ENCODE measurements at places on chromosomes 3 and 15.

DNA sequence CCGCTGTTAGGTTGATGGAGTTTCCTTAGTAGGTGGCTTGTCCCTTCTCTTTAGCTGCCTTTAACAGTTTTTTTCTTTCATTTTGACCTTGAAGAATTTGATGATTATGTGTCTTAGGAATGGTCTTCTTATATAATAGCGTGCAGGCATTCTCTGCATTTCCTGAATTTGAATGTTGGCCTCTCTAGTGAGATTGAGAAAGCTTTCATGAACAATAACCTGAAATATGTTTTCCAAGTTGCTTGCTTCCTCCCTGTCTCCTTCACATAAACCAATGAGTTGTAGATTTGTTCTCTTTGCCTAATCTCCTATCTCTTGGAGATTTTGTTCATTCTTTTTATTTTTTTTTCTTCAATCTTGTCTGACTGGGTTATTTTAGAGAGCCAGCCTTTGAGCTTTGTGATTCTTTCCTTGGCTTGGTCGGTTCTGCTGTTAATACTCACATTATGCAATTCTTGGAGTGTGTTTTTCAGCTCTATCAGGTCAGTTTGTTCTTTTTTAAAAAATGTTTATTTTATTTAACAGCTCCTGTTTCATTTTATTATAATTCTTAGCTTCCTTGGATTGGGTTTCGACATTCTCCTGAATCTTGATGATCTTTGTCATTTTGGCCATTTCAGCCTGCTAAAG is 627.9 kb downstream of the SI start:
- no peak for DNase-seq

DNA sequence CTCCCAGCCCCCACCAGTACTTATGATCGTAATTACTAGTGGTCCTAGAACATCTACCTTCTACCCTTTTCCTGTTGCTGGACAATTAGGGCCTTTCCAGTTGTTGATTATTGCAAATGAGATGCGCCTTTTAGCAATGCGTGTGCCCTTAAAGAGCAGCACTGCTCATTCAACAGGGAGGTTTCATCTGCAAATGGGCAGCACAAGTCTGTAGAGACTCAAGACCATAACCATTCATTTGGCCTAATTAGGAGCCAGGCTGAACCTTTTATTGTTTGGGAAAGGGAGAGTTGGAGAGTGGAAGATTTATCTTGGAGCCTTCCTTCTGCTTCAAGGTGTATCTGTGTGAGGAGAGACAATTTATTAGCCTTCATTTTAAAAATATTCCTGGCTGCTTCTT is 42.3 kb downstream of the BOC start:
- DNase-seq = no peak

GRCh38 chr3:170062769-170063168 is 25.0 kb downstream of the GPR160 start:
- DNase-seq = no peak

DNA sequence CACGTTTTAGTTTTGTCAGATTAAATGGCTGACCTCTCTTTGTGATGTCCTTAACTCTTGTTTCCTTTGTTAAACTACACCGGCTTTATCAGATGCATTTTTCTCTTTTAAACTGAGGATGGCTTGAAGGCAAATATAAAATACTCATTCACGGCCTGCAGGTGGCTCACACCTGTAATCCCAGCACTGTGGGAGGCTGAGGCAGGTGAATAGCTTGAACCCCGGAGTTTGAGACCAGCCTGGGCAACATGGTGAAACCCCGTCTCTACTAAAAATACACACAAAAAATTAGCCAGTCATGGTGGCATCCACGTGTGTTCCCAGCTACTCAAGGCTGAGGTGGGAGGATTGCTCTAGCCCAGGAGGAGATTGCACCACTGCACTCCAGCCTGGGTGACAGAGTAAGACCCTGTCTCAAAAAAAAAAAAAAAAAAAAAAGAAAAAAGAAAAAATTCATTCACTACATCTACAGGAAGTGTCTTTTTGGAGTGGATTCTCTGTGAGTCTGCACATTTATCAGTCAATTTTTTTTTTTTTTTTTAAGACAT is 34.7 kb upstream of the SACM1L start:
- no peak for DNase-seq

- no peak for DNase-seq
Measured at GRCh38 chr15:38521316-38521715, 43.3 kb downstream of the RASGRP1 start.

GRCh38 chr15:69820819-69821218 is 276.9 kb downstream of the TLE3 start:
- no peak for DNase-seq

All from LHCN-M2 (cell line).